Cortex of kidney (tissue), 1 donor: ENCODE measurements at places on chromosomes 12 and 14.

DNA sequence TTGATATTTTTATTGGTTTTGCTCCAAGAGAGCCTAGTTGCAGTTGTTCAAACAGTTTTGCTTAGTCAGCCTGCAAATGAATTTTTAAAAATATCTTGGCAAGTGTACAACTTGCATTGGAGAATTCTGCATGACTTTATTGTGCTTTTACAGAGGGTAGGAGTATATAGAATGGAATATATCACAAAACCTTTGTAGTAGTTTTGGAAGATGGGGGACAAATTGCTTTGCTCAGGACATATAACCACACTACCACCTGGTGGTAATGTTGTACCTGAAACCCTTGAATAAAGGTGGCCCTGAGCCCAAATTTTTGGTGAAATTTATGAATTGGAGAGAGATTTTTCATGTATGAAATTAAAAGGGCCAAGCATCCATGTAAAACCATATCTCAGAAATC, 645.2 kb downstream of the MED13L start:
- no peak for DNase-seq

GRCh38 chr12:131159660-131160059, 206.0 kb downstream of the ADGRD1 start:
- no peak for DNase-seq

- no peak for DNase-seq
These were observed 518.1 kb downstream of the TRHDE start for GRCh38 chr12:72790273-72790672.

- no peak for DNase-seq
These were observed 47.7 kb upstream of the ATP2A2 start for GRCh38 chr12:110233212-110233903.

GRCh38 chr14:88269806-88270420, 53.2 kb downstream of the KCNK10 start:
- DNase-seq, result no peak

DNA sequence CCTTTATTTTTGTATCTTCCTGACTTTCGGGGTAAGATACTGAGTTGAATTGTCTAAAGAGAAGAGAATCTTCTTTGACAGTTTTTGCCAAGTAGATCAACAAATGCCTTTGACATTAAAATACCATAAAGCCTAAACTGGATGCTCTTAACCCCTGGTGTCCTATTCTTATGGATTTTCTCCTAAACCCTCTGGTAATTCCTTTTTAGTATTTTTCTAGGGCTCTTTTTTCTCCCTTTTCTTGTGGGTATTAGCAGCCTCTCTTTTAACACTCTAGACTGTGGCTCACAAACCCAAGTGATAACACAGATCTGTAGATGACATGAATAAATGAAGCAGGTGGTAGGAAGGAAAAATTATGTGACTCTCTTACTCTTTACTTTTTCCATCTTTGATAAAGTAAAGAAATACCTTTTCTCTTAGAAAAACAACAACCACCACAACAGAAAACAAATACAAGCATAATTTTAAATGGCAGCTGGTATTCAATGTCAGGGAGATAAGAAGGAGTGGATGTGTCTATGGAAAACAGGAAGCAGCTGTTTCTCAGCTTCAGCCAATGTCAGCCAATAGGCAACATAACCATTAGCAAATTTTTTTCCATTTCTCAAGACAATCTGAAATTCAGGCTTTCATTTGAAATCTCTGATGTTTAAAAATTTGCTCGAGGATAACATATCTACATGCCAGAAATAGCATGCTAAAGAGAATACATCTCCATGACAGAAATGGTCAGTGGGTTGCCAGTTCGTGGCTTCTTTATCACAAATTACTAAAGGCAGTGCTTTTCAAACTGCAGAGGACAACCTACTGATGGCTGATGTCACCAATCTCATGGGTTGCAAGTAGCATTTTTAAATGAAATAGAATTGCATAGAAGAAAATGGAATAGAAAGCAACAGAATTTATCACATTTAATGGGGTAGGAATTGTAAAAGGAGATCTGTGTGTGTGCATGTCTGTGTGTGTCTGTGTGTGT, 123.1 kb upstream of the KRR1 start:
- no peak for DNase-seq

- DNase-seq, result no peak
These were observed 239.1 kb upstream of the PWP1 start for GRCh38 chr12:107446476-107446875.

GRCh38 chr12:3125674-3126073, 48.5 kb downstream of the TSPAN9 start:
- DNase-seq, result no peak

- no peak for DNase-seq
These were observed 253.2 kb downstream of the CACNA1C start for GRCh38 chr12:2306012-2306411.

- no peak for DNase-seq
These were observed 77.4 kb downstream of the KDM2B start for GRCh38 chr12:121503395-121503794.

- no peak for DNase-seq
These were observed 31.6 kb upstream of the RIN3 start for GRCh38 chr14:92481811-92482555.

GRCh38 chr12:12995088-12995487, 5.0 kb downstream of the HEBP1 start:
- no peak for DNase-seq

DNA sequence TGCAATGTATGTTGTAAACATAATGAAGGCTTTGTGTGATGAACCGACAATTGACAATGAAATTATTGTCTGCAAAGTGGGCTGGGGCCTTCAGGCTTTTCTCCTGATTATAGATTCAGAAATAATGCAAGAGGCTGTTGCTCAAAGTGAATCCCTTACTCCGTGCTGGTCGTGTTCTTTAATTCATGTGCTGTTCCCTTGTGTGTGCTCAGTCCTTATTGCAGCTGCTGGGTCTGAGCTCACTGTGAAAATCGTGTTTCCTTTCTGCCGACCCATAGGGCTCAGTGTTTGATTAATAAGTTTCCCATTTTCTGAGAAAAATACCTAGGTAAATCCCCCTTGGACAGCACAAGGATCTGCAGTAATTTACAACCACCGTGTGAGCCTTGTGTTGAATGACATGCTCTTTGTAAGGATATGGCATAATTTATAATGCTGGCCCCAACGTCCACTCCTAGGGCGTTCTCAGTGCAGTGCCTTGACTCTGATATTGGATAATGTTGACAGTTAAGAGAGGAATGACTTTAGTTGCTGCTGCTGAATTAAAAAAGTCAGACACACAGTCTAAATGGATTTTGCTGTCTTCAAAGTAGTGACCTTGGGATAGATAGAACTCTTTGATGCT, 81.6 kb downstream of the RGS6 start:
- no peak for DNase-seq

DNA sequence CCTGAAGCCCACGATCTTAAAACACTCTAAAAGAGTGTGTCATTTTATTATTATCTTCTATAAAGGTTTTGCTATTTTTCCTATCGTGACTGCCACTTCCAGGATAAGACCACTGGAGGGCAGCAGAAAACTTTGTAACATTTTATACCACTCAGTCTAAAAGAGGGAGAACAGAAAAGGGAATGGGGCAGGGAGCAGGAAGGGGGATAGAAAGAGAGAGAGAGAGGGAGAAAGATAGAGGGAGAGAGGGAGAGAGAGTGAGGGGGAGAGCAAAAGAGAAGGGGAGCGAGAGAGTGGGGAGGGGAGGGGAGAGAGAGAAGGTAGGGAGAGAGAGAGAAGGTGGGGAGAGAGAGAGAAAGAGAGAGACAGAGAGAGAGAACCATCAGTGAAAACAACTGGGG, 2.0 kb upstream of the ART4 start:
- DNase-seq, result no peak

DNA sequence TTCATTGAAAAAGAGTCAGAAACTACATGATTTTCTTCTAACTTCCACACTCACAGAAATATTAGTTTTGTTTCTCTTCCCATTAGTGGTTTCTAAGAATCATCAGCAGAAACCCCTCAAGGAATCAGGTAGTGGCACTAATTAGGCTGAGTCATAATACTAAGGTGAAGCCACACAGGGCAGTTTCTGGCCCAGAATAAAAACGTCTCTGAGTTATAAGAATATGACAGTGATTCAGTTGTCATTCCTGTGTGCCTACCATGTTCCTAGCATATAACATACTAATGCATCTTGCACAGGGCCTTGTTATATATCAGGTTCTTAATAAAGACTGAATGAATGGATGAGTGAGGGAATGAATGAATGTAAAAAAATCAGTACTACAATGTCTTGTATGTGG, 206.0 kb upstream of the PLEKHG7 start:
- no peak for DNase-seq

- no peak for DNase-seq
These were observed 8.2 kb upstream of the LYZ start for GRCh38 chr12:69339999-69340398.

- no peak for DNase-seq
These were observed 28.2 kb downstream of the TRAF3 start for GRCh38 chr14:102805371-102805891.

DNA sequence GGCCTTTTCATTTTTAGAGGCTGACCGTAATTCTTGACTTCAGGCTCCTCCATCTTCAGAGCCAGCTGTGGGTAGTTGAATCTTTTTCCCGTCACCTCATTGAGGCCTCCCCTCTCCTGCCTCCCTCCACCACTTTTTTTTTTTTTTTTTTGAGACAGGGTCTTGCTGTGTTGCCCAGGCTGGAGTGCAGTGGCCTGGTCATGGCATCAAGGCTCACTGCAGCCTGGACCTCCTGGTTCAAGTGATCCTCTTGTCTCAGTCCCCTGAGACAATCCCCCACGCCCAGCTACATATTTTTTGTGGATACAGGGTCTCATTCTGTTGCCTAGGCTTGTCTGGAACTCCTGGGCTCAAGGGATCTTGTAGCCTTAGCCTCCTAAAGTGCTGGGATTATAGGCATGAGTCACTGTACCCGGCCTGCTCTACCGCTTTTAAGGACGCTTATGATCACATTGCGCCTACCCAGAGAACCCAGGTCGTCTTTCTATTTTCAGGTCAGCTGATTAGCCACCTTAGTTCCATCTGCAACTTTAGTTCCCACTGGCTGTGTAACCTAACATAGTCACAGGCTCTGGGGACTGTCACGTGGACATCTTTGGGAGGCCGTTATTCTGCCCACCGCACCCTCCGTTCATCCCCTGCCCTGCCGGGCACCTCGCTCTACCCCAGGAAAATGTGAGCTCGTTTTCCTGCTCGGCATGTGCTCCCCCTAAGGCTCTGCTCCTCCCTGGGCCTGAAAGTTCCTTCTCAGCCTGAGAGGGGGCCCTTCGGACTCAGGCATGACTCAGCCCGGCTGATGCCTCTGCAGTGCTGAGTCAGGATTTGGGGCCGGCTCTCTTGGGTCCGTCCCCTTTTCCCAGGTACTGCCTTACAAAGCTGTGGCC, 13.4 kb downstream of the TNFAIP2 start:
- no peak for DNase-seq
